CD4-positive, alpha-beta T cell treated with Interferon alpha-2 for 1 hour (primary cell): ENCODE measurements at places on chromosomes 4 and X.
A peak's percentile ranks its signal among the peaks of the same experiment; 100 is the strongest.

DNA sequence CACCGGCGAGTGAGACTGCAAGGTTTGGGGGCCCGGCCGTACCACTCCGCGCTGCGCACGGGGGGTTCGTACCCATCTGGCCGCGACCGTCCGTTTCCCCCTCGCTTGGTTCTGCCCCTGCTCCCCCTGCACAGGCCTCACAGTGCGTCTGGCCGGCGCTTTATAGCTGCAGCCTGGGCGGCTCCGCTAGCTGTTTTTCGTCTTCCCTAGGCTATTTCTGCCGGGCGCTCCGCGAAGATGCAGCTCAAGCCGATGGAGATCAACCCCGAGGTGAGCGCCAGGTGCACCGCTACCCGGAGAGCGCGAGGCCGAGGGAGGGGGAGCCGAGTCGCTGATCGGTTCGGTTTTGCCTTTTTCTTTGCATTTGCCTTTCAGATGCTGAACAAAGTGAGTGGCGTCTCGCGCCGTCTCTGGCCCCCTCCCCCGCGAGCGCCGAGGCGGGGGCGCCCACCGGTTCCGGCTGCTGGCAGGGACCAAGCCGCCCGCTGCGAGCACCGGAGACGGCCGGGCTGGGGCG, at the start of gene UCHL1:
Gene UCHL1 (plus strand): TSS at position 189 of the 517 bp plus-strand sequence. CDS start 49 bp downstream, at position 238.
- no peak for DNase-seq

- no peak for DNase-seq
Observed at GRCh38 chr4:128684016-128684415, 125.5 kb upstream of the JADE1 start.

GRCh38 chrX:110402091-110402849, 43.6 kb downstream of the RTL9 start:
- DNase-seq: no peak

- no peak for DNase-seq
Observed at GRCh38 chr4:168664242-168664891, 167.5 kb downstream of the PALLD start.

- peak; percentile 63 for DNase-seq
Observed at GRCh38 chr4:184282251-184282713, 64.6 kb upstream of the ENPP6 start.

DNA sequence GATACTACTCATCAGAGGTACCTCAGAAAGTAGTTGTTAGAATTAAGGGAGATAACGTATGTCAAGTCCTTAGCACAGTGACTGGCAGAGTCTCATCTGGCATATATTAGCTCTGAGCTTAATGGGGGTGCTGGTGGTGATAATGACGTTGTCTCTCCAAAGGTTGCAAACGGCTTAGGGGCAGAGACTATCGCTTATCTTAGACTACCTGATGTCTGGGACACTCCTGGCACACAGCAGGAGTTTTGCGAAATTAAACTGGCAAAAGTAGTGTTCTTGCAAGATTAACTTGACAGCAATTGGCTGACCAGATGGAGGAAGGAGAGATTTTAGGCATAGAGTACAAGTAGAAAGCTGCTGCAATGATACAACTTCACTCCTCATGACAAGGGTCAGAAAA, 300.1 kb upstream of the FTHL17 start:
- DNase-seq: no peak

DNA sequence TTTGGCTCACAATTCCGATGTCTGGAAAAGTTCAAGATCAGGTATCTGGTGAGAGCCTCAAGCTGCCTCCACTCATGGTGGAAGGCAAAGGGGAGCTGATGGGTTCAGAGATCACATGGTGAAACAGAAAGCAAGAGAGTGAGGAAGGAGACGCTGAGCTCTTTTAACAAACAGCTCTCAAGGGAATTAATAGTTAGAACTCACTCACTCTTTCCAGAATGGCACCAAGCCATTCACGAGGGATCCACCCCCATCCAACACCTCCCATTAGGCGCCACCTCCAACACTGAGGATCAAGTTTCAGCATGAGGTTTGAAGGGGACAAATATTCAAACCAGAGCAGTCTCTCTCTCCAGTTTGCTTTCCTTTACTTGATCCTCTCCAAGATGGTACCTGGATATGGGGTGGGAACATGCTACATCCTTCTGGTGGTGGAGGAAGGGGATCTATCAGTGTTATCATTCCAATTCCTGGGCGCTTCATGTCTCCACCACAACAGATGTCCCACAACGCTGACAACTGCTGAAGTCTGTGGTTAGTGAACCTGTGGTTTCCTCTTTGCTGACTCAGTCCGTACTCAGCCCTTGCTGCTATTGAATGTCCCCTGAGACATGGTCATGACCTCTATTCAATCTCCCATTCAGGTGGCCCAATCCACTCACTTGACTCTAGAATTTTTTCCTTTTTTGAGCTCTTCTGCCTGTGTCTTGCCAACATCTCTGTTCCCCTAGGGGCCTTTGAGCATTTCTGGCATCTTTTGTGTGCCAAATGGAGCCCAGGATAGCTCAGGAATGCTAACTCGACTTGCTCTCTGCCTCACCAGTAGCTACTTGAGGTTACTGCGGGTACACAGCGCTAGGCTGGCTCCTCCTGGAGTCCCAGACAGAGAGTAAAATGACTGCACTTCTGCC, 395.2 kb downstream of the MID1IP1 start:
- peak; percentile 48 for DNase-seq
